ENCODE measurements at places on chromosomes 2 and 18.

DNA sequence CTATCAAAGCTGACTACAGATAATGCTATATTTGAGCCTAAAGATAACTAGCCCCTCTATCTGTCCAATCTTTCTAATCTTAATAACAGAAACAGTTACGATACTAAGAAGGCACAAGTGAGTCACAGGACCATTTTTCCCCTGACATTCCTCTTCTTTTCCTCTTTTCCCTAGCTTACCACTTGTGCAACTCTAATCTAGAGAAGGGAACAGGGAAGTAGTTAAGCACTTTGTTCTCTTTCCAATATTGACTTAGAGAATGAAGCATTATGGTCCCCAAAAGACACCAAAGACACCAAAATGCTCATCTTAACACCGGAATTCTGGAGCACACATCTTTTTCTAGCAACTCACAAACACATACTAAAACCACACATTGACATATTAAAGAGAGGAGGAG is 1.8 kb downstream of the PDE11A start:
- no peak for DNase-seq

GRCh38 chr18:63753676-63754075 is 21.5 kb upstream of the SERPINB7 start:
- no peak for DNase-seq

DNA sequence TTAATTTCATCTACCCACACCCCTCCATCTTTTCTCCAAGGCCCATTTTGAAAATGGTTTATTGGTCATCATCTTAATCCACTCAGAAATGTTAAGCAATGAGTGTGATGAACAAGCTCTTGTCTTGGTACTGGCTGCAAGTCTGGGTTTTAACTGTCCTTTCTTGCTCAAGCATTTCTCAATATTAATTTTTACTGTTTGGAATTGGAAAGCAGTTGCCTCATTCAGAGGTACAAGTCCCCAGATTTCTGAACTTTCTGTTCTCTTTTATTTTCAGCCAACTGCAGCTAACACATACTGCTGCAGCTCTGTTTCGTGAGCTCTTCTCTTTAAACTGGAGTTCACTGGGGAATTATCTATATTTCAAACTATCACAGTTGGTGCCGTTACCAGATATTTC is 99.4 kb upstream of the TEX51 start:
- DNase-seq, result peak; percentile 70

- peak; percentile 81 for DNase-seq
Observed at GRCh38 chr2:241859436-241860183, 916 bp upstream of the PDCD1 start.

DNA sequence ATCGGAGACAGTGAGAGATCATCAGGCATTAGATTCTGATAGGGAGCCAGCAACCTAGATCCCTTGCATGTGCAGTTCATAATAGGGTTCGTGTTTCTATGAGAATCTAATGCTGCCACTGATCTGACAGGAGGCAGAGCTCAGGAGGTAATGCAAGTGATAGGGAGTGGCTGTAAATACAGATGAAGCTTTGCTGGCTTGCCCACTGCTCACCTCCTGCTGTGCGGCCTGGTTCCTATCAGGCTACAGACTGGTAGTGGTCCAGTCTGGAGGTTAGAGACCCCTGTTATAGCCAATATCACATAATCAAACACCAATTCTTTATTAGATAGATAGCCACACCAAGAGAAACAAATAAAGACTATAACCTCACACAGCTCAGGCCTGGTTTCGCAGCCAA is 51.0 kb upstream of the NBEAL1 start:
- no peak for DNase-seq

DNA sequence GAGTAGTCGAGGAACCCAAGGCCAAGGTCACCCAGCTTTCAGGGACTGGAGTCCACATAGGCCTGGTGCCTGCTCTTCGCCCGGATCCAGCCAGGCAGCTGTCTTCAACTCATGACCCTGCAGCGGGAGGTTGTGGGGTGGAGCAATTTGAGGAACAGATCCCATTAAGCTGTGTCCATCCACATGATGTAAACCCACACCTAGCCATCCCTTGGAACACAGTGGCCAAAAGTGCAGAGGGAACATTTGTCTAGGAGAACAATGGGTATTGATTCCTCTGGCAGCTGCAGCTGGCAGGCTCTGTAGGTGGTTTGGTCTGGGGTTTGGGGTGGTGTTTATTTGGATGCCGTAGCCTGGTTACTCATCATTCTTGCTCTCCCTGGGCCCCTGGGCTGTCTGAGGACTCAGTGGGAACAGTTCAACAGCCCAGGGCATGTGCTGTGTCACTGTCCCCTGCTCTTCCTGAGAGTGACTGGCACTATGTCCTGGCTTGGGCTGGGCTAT is 99.4 kb downstream of the TFCP2L1 start:
- DNase-seq, result no peak

DNA sequence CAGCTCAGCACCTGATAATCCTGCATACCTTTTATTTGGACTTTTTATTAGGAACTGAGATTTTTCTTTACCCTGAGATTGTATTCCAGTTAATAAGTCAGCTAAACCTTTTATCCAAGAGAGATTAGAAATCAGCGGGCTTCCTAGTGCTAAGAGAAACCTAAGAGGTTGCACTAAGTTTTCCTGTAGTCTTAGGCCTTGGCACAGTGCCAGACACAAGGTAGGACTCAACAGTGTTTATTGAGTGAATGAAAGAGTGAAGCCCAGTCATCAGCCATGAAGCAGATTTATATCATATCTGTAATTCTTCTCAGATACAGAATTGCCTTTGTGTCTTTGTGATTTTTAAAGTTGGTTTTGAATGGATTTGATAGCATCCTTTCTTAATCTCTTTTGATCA is 13.6 kb downstream of the OTX1 start:
- DNase-seq, result no peak

DNA sequence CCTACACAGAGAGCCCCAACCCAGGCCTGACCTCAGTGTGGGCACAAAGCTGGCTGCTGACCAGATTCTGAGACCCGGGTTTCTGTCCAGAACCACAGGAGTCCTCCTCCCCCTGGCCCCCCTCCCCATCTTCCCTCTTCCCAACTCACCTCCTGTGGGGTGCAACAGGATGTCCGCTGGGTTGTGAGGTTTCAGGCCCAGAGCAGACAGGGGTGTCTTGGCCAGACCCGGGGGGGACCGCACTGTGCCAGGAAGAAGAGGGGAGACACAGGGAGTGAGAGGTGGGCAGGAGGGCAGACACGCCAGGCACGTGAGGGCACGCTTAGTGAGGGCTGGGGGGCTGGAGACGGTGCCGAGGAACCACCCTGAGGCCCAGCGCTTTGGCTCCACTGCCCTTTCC is 171.5 kb downstream of the TNS1 start:
- DNase-seq, result no peak

DNA sequence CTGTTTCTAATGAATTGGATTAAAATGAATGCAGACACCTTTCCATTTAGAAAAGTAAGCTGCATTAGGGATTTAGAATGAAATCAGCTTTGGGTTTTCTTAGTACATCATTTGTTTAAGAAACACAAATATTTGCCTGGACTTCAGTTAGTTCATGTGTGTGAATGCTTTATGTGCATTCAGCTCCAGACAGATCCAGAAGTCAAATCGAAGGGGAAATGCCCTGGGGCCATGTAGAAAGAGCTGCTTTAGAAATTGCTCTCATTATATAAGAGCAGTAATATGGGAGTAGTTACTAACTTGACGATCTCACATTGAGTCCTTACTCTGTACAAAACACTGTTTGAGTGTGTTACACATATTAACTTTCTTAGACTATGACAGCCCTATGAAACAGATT is 88.0 kb upstream of the TTC39C start:
- no peak for DNase-seq

GRCh38 chr2:13414897-13415296 is 698.2 kb downstream of the TRIB2 start:
- DNase-seq, result no peak

DNA sequence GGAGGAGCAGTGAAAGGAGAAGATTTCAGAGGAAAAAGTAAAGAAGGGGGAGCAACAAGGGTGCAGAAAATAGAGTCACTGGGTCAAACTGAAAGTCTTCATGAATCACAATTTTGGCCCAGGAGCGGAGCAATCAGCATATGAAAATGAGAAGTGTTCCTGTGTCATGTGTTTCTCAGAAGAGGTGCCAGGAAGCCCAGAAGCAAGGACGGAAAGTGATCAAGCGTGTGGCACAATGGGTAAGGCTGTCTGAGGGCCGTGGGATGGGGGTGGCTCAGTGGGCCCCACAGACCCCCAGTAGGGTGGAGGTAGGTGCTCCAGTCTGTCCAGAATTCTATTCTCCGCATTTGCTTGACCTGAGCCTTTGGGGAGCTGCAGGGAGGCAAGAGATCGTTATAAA is 44.2 kb downstream of the SP140 start:
- no peak for DNase-seq

DNA sequence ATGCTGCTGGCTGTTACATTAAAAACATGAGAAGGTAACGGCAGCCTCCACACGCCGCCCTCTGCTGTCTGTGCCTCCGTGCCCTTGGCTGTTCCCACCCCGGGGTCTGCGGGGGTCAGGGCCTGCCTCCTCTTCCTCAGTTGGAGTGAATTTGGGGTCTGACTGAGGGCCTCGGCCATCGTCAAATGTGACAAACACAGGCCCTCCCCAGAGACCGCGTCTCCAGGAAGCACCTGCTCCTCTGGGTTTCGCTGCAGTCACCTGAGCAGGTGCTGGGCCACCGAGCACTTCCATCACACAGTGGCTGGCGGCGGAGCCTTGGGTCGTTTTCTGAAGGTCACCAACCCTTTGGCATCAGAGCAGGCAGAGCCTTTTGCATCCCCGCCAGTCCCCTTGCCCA is 70.9 kb downstream of the NFATC1 start:
- DNase-seq, result no peak

- no peak for DNase-seq
Observed at GRCh38 chr2:69168950-69169654, 156.1 kb downstream of the ANTXR1 start.

DNA sequence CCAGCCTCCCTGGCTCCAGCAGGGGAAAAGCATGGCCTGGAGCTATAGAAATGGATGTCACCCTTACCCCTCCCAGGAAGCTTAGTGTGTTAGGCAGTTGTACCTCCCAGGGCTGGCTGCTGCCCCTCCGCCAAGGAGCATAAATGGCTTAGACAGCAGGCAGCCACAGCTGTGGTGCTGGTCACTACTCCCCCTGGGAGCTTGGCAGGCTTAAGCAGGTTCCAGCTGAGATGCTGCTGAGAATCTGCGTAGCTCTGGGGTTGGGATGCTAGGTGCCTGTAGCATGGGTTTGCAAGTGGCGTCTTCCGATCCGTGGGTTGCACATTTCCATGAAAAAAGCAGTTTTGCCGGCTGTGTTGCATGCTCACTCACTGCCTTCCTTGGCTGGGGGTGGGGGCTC is 369.7 kb downstream of the CTNNA2 start:
- no peak for DNase-seq

- peak; percentile 6 for DNase-seq
Observed at GRCh38 chr2:213119061-213119809, 32.2 kb downstream of the IKZF2 start.

- peak; percentile 33 for DNase-seq
Observed at GRCh38 chr2:196482119-196483065, 157.1 kb upstream of the CCDC150 start.

DNA sequence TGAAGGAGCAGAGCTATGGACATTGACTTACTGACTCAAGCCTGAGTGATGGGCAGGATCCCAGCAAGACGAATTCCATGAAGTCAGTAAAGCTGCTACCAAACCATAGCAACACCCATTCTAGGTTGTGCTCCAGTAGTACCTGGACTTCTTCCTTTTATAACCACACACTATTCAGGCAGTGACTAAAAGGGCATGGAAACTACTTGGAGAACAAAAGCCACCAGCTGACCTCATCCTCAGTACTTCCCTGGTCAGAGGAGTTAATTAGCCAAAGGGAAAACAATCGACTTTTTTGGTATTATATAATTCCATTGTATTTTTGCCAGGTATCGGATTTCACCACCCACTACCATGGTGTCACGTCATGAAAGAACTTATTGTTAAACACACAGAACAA is 237.1 kb downstream of the TTC32 start:
- DNase-seq, result no peak

DNA sequence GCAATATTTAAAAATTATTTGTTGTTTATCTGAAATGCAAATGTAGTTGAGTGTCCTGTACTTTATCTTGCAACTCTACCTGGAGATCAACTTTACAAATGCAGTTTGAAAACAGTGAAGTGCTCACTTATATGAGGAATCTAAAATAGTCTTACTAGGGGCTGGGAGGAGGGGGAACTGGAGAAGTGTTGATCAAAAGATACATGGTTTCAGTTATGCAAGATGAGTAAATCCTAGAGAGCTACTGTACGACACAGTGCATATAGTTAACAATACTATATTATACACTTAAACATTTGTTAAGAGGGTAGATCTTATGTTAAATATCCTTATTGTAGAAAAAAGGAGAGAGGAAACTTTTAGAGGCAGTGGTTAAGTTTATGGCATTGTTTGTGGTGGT is 241.9 kb downstream of the BCL11A start:
- DNase-seq, result no peak

All from suppressor macrophage treated with lipopolysaccharide for 1 hour (primary cell).